Right renal pelvis (tissue), 4 donors: ENCODE measurements at places on chromosomes 4 and X. TPM values are rescaled to one million over a fixed set of nuclear protein-coding genes. Genes with fewer than 3 reads are reported as not detected.

The PNMA3 gene
- polyA plus RNA-seq, result 32.8 TPM

DNA sequence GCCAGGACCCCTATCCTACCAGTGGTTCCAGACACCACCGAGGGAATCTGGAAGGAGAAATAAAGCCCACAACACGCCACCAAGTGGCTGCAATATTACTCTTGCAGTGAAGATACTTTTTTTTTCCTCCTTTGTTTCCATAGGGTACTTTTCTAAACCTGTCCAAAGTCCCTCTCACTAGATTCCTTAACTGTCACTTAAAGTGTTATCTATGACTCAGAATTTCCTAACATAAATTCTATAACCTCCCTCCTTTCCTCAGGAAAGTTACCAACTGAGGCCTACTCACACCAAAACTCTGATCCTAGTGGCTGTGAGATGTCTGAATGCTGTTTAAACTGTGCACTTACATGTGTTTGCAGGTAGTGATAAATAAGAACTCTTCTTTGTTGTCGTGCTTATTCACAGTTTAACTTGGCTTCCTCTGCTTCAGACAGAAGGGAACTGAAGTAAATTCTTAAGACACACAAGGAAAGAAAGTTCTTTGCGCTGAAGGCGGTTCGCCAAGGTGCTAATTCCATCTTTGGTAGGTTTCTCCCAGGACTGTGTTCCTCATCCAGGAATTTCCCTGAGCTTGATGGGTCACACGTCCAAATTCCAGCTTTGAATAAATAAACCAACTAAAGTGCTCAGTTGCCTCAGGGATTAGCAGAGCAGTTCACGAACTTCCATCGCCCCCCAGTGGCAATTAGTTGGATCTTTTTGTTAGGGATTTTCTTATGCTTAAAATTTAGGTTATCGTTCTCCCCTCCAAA lies 10.7 kb upstream of the HCCS start:
- no peak for DNase-seq

- DNase-seq, result no peak
Measured at GRCh38 chr4:40132816-40133215, 64.0 kb upstream of the RHOH start.

The CCKAR gene
- not detected for polyA plus RNA-seq

The SMIM31 gene
- polyA plus RNA-seq, result 0.21 TPM

The PPEF1 gene
- 0.44 TPM for polyA plus RNA-seq

DNA sequence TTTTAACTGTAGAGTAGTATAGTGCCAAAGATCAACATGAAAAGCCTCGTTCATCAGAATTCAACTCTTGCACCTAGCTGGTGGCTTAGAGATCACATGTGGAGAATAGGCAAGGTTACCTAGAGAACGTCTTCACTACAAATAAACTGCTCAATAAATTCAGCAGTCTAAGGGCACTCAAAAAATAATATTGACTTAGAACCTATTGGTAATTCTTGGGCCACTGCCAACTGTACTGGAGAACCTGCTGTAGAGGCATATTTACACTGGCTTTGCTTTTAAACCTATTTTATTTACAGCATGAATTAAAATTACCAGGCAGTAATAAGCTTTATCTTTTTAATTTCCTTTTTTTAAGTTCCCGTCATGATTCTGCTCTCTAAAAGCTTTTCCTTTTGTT lies 343.7 kb downstream of the PDHA2 start:
- no peak for DNase-seq

The CNKSR2 gene
- polyA plus RNA-seq, result 1.4 TPM

DNA sequence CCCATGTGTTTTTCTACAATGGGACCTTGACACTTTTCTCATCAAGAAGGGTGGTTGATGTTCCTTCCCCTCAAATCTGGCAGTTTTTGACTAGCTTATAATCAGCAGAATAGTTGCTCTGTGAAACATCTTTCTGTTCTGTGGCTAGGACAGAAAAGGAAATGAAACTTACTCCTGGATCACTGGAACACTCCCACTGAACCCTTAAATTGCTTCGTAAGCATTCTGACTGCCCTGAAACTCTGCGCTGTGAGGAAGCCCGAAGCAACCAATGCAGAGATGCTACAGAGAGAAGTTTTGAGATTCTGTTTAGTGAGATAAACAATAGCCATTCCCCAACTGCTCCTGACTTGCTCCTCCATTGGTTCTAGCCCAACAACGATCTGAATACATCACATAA lies 602.2 kb downstream of the CENPC start:
- DNase-seq, result no peak

DNA sequence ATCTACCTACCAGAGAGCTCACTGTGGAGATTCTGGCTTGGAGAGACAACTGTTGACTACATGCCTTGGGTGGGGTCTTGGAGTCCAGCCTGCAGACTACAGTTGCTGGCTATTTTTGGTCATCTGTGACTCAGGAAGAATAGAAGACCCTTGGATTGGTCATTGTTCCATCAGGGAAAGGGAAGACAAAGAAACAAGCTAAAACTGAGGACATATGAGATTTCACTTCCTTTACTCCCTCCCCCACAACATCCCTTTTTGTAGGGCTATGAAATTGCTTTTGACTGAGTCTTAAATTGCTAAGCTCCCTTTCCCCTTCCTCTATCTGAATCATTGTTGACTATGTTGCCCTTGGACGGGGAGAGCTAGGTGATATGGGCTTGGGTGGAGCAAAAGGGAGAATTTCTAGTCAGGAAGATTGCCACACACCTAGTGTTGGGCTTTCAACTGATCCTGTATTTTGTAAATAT lies 11.7 kb downstream of the MSN start:
- no peak for DNase-seq

The HS6ST2 gene
- 27.9 TPM for polyA plus RNA-seq

- no peak for DNase-seq
Measured at GRCh38 chr4:172998527-172999469, 169.8 kb upstream of the GALNT7 start.

The RPL34 gene
- 1,984 TPM for polyA plus RNA-seq

DNA sequence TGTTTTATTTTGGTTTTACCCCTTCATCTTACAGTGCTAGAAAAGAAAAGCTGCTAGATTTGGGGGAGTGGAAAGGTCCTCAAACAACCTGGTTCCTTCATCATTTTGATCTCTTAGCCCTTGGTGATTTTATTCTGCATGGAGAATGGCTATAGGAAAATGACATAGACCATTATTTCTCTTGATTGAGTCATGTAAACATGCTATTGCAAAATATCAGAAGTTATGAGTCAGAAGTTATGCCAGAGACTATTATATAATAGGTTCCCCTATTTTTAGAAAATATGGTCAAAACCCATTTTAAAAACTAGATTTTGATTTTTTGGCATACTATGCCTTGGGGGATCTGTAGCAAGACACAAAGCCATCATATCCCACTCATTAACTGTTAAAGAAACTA lies 83.7 kb upstream of the FAM9C start:
- DNase-seq, result no peak
